Subcutaneous adipose tissue (tissue), 4 donors: ENCODE measurements at places on chromosomes 12 and 14. TPM values are rescaled to one million over a fixed set of nuclear protein-coding genes. Genes with fewer than 3 reads are reported as not detected.

Gene SCFD1
- 54.1 TPM for total RNA-seq

Gene ARHGAP9
- total RNA-seq = 25.8 TPM

Gene COX8C
- total RNA-seq = not detected

Gene LTBR
- total RNA-seq = 79.4 TPM

Gene KCNJ8
- total RNA-seq = 19.8 TPM
